ENCODE measurements at places on chromosomes 16 and 17. TPM values are rescaled to one million over a fixed set of nuclear protein-coding genes. Genes with fewer than 3 reads are reported as not detected.

Gene RND2
- 2.3 TPM for polyA plus RNA-seq

- no peak for DNase-seq
Observed at GRCh38 chr16:19696328-19696727, 21.7 kb downstream of the KNOP1 start.

Gene CAPN15
- 17.9 TPM for polyA plus RNA-seq

Gene KRT9
- polyA plus RNA-seq = not detected

DNA sequence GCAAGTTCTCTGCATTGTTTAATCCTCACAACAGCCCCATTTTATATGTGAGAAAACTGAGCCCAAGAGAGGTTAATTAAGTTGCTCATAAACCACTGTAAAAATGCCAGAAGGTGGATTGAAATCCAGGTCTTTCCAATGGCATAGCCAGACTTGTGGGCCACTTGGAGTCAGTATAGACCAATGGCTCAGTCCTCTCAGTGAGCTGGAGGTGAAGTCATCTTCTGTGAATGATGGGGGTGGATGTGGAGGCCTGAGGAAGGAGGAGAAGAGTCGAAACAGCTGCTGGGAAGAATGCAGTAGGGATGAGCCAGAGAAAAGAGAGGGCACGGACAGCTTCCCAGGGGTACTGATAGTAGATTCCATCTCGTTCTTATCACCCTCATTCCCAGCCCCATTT, 213.4 kb downstream of the SOX9 start:
- no peak for DNase-seq

DNA sequence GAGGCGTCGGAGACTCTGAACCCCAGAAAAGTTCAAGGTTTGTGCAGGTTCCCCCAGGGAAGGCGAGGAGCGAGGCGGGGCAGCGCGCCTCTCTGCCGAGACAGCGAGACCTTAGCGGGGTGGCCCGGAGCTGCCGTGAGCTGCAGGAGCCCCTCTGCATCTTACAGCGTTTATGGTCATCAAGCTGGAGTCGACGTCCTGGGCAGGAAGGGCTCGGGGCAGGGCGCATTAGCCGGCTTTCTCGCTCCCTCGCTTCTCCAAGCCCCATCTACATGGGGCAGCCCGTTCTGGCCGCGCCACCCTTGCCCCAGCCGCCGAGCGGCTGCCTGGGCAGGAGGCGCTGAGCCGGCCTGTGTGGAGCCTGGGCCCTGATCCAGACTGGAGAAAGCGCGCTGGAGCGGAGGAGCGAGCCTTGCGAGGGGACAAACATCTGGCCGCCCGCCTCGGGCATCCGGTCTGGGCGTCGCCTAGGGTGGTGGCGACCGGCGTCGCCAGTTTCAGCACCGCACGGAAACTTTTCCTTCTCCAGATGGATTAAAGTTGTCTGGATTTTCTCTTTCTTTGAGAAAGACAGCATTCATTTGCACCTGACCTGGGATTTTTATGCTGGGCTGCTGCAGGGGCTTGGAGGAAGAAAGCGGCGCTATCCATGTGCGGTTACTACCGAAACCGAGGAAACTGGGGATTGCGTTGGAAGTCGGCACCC, 750 bp downstream of the TMEM132E start:
- peak; percentile 54 for DNase-seq

GRCh38 chr17:14760212-14760611, 459.3 kb downstream of the HS3ST3B1 start:
- no peak for DNase-seq

GRCh38 chr17:5241861-5242671, 7.4 kb upstream of the SCIMP start:
- no peak for DNase-seq

DNA sequence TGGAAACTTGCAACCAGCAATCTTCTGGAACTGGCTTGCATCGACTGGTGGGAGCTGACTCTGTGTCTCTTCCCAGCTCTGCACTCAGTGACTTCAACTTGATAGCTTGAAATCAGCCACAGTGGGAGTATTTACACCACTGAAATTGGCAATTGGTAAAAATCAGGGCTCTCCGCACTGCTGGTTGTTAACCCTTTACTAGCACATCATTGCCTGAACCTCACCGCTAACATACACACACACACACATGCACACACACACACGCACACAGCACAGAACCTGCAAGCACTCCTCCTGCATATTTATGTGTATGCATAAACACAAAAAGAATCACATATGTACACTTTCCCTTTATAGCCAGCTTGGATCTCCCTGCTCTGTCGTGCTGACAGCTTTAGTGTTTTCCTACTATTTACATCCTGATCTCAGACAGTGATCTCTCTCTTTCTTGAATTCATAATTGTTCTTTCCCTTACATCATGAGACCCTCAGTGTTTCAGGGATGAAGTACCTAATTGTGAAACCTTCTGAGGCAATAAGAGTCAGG, 7.9 kb upstream of the TMIGD1 start:
- no peak for DNase-seq

Gene NPW
- polyA plus RNA-seq = not detected

DNA sequence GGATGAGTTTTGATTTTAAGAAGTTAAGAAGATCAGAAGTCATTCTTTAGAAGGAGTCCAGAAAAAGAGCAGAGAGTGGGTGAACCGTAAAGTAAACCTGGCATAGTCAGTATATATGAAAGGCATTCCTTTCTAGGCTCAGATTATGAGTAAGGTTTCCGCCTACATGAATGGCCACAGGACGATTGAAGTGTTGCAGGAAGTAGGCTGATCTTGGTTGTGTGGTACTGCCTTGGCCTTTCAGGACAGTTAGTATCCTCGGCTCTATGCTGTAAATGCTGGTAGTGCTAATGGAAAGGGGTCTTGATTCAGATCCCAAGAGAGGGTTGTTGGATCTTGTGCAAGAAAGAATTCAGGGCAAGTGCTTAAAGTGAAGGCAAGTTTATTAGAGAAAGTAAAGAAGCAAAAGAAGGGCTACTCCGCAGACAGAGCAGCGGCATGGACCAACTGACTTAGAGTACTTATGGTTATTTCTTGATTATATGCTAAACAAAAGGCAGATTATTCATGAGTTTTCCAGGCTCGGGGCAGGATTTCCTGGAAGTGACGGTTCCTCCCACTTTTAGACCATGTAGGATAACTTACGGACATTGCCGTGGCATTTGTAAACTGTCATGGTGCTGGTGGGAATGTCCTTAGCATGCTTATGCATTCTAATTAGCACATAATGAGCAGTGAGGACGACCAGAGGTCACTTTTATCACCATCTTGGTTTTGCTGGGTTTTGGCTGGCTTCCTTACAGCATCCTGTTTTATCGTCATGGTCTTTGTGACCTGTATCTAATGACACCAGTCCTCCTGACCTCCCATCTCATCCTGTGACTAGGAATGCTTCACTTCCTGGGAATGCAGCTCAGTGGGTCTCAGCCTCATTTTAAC, 164.8 kb downstream of the SNX29 start:
- DNase-seq = no peak

- no peak for DNase-seq
Observed at GRCh38 chr17:16027708-16028584, 28.3 kb downstream of the TTC19 start.

- DNase-seq = no peak
Observed at GRCh38 chr17:32523017-32523680, 36.4 kb downstream of the CDK5R1 start.

- DNase-seq = no peak
Observed at GRCh38 chr17:55340176-55340575, 75.4 kb downstream of the HLF start.

GRCh38 chr16:57711-58110, 4.1 kb downstream of the SNRNP25 start:
- no peak for DNase-seq

- DNase-seq = no peak
Observed at GRCh38 chr16:85974428-85975375, 75.7 kb downstream of the IRF8 start.

DNA sequence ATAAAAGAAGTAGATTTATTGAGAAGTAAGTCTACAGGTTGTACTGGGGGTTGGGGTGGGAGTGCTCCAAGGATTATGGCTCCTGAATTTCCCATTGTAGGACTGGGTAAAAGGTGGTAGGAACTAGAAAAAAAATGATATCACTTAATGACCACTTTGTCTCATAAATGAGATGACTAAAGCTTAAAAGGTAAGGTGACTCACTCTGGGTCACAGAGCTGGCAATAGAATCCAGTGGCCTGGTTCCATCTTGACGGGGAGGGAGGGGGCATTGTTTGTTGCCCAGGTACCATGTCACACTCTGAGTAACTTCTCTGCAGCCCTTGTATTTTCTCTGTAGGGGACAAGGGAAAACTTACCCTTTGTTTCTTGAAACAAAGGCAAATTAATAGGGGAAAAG, 126.1 kb downstream of the PITPNC1 start:
- no peak for DNase-seq

GRCh38 chr17:62665599-62665998, 38.1 kb downstream of the MRC2 start:
- no peak for DNase-seq

DNA sequence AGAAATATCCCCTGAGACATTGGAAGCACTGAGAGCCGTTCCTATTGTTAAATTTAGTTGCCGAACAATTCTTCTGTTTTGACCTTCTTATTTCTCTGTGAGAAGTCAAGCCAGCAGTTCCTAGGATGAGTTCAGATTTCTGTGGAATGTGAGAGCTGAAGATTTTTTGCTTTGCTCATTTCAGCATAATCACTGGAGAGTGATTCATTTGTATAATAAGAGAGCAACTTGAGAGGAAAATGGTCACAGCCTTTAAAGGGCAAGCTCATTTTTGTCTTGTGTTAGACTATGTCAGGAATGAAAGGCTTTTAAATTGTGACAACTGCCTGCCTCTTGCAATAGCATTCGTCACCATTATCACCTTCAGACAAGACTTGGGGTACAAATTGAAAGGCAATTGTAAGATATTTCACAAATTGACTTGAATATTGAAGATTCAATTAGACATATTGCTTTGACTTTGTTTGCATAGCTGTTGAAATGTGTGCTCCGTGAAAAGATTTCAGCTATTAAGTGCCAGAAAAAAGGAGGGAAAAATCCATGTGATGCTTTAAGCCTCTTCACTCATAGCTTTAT, 900.0 kb upstream of the GOT2 start:
- DNase-seq = no peak

DNA sequence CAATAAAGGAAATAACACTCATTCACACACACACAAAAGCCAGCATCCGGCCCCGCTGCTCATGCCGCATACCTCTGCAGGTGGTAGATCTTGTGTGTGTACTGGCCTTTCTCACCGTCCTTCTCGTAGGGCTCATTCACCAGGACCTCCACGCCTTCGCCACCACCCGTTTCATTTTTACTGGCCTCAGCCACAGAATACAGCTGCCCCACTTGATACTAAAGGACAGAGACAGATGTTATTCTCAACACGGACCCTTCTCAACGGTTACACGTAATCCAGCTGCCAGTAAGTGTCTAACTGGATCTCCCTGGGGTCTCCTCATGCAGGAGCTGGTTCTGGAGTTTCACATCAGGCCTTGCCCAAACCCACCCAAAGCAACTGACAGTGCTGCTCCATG, 9.7 kb downstream of the PITPNA start:
- DNase-seq = peak; percentile 33

Gene UBALD2
- polyA plus RNA-seq = 59.1 TPM

- DNase-seq = peak; percentile 95
Observed at GRCh38 chr17:28552176-28552999, at the start of gene UNC119. Gene UNC119, minus strand, starts transcription at chr17:28552624. Its CDS starts 67 bp downstream, at chr17:28552557.

DNA sequence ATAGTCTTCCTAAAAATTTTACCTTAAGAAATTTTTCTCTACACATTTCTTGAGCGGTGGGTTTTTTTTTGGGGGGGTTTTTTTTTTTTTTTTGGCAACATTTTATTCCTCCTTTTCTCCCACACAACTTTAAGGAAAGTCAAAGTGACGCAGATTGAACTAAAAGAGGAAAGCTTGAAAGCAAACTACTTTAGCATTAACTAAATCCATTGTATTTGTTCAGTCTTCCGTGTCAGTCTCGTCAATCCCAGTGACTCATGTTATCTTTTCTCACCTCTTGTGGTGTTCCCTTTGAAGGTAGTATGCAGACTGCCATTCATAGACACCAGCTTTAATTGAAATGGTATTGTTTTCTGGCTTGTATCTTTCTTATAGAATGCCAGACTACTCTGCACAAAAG, 39.3 kb downstream of the TADA2A start:
- DNase-seq = peak; percentile 26

Gene AGRP
- polyA plus RNA-seq = 2.7 TPM

DNA sequence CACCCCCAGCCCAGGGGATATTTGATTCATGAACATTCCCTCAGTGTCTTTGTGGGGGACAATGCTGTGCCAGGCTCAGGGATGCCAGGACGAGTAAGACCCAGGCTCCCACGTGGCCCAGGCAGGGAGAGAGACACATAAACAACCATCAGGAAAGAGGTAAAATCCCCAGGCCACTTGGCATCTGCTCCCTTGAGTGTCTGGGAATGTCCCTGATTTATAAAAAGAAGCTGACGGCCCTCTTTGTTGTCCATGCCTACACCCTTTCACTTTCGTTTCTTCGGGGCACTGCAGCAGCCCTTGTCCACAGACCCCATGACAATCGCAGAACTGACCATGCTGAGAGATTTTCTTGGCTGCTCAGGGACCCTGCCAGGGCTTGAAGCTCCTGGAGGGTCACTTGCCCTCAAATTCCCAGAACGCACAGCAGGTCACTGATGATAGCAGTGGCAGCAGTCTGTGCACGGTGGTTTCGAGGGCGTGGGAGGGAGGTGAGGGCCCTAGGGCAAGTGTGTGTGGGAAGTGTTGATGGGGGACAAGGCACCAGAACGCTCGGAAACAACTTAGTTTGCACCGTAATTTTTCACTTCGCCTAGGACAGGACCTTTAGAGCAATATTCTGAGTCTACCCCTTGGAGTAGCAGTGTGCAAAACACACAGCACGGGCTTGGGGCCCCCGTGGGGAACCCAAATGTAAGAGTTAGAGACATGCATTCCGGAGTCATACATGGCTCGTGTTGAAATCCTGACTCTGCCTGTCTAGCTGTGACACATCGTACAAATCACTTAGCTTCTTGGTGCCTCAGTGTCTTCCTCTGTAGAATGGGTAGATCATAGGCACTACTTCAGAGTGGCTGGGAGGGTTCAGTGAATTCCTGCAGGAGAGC, 4.7 kb downstream of the NOD2 start:
- no peak for DNase-seq

GRCh38 chr17:68820476-68820824, 134.7 kb downstream of the ABCA8 start:
- DNase-seq = no peak

- no peak for DNase-seq
Observed at GRCh38 chr17:82440469-82440981, 10.0 kb downstream of the CYBC1 start.

GRCh38 chr16:79417601-79418008, 182.9 kb downstream of the MAF start:
- no peak for DNase-seq

- DNase-seq = peak; percentile 48
Observed at GRCh38 chr17:2723997-2724783, 12.6 kb upstream of the CLUH start.

DNA sequence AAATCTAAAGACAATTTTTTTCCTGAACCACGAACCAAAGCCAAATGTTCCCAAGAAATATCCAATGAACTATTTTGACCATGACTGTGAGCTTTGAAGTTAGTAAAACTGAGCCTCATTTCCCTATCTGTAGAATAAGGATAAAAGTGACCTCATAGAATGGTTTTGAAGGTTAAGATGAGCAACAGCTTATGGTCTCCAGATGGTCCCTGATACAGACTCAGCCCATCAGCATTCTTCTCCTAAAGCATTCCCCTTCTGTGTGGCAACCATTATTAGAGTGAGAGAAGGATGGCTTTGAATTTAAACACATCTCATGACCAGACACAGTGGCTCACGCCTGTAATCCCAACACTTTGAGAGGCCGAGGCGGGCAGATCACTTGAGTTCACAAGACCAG, 70.1 kb downstream of the COPRS start:
- no peak for DNase-seq

Gene TBC1D3
- 3.2 TPM for polyA plus RNA-seq

GRCh38 chr16:81992859-81993258, 18.4 kb downstream of the SDR42E1 start:
- DNase-seq = no peak
